Activated CD4-positive, alpha-beta T cell treated with anti-CD3 and anti-CD28 coated beads, Interleukin-2, amount 50 U/mL, for 48 hours (primary cell): ENCODE measurements at places on chromosomes 13 and 19.

GRCh38 chr19:32104850-32105235, 240.6 kb upstream of the ZNF507 start:
- no peak for DNase-seq

DNA sequence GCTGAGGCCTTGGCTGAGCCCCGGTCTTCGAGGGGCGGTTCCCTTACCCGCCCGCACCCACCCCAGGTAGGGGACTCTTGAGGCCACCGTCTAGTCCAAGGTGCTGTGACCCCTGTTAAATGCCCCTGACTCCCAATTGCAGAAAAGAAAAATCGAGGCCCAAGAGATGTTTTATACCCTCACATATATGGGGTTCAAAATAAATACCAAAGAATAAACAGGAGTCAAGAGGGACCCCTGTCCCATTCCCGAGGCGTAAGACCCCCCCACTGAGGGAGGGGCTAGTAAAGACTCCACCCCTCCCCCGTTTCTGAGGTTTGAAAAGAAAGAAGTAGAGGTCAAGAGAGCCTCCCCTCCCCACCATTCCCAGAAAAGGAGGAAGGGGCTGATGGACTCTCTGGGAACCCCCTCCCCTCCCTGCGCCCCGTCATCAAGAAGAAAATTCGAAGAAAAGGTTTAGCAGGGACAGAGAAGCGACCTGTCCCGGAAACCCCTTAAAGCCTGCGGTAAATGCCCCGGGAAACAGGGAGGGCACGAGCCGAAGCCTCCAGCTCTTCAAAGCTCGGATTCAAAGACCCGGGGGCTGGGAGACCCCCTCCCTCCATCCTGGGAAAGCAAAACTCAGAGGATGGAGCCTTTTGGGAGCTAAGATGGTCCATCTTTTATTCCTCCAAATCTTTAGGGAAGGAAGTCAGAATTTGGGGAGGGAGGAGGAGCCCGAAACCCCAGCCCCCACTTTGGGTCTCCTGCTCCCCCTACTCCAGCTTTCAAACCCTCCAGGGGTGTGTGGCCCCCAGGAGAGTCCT, 755 bp upstream of the RAB3A start:
- peak; percentile 53 for DNase-seq

GRCh38 chr19:46480415-46480814, 9.1 kb upstream of the PNMA8A start:
- DNase-seq, result no peak

- DNase-seq, result peak; percentile 90
These were observed at the start of gene GMIP for GRCh38 chr19:19643158-19644053. Gene GMIP, minus strand, starts transcription at chr19:19643657. Its CDS starts 128 bp downstream, at chr19:19643529.

- DNase-seq, result no peak
These were observed 106.6 kb downstream of the LRCH1 start for GRCh38 chr13:46659413-46660065.

GRCh38 chr13:101242720-101243119, 173.6 kb downstream of the NALCN start:
- no peak for DNase-seq

- no peak for DNase-seq
These were observed 857.4 kb downstream of the OLFM4 start for GRCh38 chr13:53885997-53886396.

- DNase-seq, result no peak
These were observed 116.9 kb downstream of the EFNB2 start for GRCh38 chr13:106418556-106418955.

GRCh38 chr13:40102854-40103253, 447.4 kb downstream of the COG6 start:
- DNase-seq, result peak; percentile 92

DNA sequence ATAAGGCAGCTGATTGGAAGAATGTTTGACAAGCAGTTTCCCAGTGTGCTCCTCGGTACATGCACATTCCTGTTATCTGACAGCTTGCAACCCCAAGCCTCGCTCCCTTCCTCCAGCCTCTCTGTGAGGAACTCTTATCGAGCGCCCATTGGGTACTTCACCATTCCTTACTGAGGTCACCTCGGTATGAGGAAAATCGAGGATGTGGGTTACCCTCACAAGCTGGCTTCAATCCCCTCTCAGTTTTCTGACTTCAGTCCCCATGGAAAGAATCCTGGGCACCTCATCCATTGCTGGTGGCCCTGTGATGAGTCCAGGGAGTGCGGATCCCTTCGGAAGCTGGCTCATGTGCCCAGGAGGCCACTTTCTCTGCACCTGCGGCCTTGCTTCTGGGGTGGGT, 17.3 kb downstream of the TEX29 start:
- DNase-seq, result no peak

- DNase-seq, result no peak
These were observed 5.5 kb downstream of the PDE4C start for GRCh38 chr19:18220632-18221275.

DNA sequence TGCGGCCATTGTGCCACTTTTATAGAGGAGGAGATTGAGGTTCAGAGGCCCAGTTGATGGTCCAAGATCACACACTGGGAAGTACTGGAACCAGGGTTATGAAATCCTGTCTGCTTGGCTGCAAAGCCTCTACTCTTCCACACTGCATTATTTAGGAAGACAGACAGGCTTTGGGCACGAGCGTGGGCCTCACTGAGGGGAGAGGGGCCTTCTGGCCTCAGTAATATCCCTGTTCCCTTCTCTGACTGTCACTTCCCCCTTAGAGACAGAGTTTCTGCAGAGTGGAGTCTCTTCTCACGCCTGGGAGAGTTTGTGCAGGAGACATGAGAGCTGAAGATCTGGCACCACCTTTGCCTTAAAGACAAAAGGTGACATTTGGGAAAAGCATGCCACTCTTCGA, 49.0 kb upstream of the PNMA8B start:
- no peak for DNase-seq

- no peak for DNase-seq
These were observed 47.9 kb upstream of the OLFM4 start for GRCh38 chr13:52980695-52981094.

DNA sequence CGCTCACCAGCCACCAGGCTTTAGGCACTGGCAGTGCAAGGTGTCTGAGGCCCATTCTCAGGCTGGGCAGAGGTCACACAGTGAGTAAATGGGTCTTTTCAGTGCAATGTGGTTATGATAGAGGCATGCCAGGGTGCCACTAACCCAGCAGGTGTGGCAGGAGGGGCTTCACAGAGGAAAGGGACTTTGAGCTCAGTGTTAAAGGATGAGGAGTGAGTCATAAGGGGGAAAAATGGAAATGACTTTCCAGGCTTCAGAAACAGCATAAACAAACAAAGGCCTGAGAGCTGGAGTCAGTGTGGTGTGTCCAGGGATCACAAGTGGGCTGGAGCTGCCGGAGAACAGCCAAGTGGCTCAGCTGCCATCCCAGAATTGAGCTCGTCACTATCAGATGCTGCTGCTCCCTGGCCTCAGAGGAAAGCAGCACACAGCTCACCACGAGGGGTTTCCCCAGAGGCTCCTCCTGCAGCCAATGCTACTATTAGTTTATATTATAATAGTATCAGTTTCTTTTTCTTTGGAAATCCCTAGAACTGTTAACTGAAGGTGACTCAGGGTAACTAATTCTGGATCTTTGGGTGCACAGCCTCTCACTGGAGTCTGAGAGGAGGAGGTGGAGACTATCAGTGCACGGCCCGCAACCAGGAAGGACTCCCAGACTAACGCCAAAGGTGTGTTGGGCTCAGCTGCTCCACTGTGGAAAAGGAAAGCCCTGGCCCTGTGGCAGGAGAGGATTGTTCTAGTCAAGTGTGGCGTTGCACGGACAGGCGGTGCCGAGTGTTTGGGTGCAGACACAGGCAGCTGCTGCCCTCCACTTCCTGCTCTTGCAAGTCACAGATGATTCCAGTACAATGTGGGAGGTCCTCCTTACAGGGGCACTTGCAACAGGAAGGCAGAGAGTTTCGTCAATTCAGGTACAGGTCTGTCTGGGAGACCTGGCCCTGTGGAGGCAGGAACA, 39.5 kb downstream of the DHRS12 start:
- DNase-seq, result peak; percentile 76

- no peak for DNase-seq
These were observed 18.4 kb upstream of the TFDP1 start for GRCh38 chr13:113566227-113566561.

DNA sequence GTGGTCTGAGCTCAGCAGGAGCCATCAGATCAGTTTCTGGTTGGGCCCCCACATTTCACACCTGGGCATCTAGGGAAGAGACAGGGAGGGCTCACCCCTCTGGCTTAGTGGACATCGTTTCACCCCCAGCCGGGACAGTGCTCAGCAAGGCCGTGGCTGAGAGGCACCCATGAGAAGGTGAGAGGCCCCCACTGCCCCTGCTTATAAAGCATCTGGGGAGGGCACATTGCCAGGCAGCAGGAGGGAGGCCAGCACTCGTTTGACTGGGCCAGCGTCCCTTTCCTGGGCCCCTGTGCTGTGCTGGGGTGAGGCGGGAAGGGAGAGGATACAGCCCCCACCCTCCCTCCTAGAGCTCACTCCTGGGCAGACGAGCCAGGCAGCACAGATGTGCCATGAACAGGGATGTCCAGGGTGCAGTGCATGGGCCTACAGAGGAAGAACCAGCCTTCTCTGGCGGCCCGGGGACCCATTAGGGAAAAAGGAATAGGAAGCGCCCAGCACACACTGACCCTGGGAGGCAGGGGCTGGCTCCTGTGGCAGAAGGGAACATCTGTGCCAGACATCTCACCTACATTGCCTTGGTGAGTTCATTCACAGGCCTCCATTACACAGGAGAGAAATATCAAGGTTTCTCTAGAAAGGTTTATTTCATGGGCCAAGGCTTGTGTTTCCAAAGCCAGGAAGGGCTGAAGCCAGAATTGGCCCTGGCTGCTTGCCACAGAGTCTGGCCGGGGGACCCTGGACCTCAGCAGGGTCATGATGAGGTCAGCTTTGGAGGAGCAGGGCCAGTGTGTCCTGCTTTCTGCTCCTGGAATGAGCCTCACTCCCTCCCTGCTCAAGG, 7.7 kb downstream of the AP1M1 start:
- no peak for DNase-seq

- DNase-seq, result no peak
These were observed 310.6 kb downstream of the DCT start for GRCh38 chr13:94168783-94169453.

GRCh38 chr13:29260684-29261083, 334.8 kb downstream of the SLC7A1 start:
- no peak for DNase-seq

- no peak for DNase-seq
These were observed 6.8 kb upstream of the KLC3 start for GRCh38 chr19:45333609-45334303.

DNA sequence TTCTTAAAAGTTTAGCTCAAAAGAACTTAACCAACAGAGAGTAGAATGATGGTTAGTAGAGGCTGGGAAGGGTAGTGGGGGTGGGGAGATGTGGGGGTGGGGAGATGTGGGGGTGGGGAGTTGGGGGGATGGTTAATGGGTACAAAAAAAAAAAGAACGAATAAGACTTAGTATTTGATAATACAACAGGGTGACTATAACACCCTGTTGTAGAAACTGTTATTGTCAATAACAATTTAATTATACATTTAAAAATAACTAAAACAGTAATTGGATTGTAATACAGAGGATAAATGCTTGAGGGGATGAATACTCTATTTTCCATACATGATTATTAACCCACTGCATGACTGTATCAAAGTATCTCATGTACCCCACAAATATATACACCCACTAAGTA, 91.1 kb downstream of the ZC3H13 start:
- DNase-seq, result no peak

- DNase-seq, result no peak
These were observed 1736.6 kb upstream of the MIR17HG start for GRCh38 chr13:89610881-89611280.

- DNase-seq, result no peak
These were observed 462.9 kb downstream of the ITGBL1 start for GRCh38 chr13:101915331-101915730.

DNA sequence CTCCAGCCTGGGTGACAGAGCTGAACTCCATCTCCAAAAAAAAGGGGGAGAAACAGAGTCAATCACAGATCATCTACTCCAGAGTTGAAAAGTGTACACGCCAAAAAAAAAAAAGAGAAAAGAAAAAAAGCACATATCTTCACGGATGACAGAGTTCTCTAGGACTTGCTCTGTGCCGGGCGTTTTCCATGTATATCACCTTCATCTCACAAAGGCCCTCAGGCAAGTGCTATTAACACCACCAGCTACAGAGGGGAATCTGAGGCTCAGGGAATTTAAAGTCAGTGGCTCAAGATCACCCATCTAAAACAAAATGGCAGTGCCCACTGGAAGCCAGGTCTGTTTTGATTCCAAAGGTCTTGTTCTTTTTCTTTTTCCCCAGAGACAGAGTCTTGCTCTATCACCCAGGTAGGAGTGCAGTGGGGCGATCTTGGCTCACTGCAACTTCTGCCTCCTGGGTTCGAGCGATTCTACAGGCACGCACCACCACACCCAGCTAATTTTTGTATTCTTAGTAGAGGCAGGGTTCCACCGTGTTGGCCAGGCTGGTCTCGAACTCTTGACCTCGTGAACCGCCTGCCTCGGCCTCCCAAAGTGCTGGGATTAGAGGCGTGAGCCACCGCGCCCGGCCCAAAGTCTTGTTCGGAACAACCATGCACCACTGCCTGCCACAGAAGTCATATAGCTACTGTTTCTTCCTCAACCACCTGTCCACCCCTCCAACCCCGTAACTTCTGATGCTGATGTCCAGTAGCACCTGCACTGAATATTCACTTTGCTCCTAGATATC, 42.2 kb downstream of the SAE1 start:
- no peak for DNase-seq

DNA sequence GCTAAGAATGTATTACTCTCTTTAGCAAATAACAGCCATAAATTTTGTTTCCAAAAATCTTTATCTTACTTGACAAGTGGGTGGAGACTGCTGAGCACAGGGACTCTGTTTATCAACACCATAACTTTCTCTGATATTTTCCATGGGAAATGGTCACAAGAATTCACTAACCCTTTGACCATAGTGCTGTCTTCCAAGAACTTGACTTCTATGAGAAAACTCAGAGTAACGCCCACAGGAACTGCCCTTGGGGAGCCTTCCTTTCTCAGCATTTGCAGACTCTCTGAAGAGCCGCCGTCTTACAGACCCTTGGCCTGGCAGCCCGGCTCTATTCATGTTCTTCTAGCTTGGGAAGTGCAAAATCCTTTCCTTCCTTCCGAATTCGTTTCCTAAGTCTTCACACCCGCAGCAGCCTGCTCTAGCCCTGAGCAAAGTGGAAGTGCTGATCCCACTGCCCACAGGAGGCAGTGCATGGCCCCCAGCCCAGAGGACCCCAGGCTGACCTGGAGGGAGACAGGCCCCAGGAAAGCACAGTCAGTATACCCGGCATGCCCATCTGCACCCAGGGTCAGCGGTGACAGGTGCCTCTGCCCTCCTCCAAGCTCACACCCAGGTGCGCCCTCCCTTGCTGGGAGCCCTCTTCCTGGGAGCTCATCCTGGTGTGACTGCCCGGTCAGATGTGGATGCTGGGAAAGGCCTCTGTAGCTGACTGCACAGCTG, 10.2 kb downstream of the GAS6 start:
- no peak for DNase-seq

- no peak for DNase-seq
These were observed 1.8 kb downstream of the DPF1 start for GRCh38 chr19:38221919-38222830.

- no peak for DNase-seq
These were observed 9.6 kb upstream of the RSPH6A start for GRCh38 chr19:45824531-45825262.

GRCh38 chr13:102376318-102376717, 25.5 kb downstream of the FGF14 start:
- DNase-seq, result no peak

GRCh38 chr19:16627193-16627927, 644 bp downstream of the MED26 start:
- DNase-seq, result peak; percentile 9

GRCh38 chr19:51456541-51457290, 1.5 kb downstream of the SIGLEC8 start:
- DNase-seq, result no peak

GRCh38 chr13:99431927-99432608, 69.2 kb upstream of the TM9SF2 start:
- no peak for DNase-seq
